ENCODE measurements at places on chromosomes 2 and 18. TPM values are rescaled to one million over a fixed set of nuclear protein-coding genes. Genes with fewer than 3 reads are reported as not detected.

Gene TTN
- 0.34 TPM for total RNA-seq

Gene SCN2A
- total RNA-seq: 0.39 TPM

GRCh38 chr18:26792661-26793060 is 72.8 kb downstream of the AQP4 start:
- peaks cover 7% of the 10 kb centered on the region for H3K4me1 ChIP-seq
- peaks cover 2% of the 10 kb centered on the region for H3K27me3 ChIP-seq
- no peak for DNase-seq
- H3K27ac ChIP-seq: no peak overlapping the region
- no peak overlapping the region for H3K4me3 ChIP-seq
- no peaks in the 10 kb centered on the region for H3K36me3 ChIP-seq

DNA sequence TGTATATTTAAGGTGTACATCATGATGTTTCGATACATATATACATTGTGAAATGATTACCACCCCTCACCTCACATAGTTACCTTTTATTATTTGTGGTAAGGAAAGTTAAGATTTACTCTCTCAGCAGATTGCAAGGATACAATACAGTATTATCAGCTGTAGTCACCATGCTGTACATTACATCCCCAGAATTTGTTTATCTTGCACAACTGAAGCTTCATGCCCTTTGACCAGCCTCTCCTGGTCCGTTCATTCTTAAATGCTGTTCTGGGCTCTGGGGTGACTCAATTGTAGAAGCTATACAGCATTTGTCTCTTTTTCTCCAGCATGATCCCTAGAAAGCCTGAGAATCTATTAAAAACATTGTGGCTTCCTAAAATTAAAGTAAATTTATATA is 90.8 kb downstream of the PTPRM start:
- H3K4me3 ChIP-seq: no peak overlapping the region
- no peaks in the 10 kb centered on the region for H3K4me1 ChIP-seq
- DNase-seq: no peak
- no peak overlapping the region for H3K27ac ChIP-seq

DNA sequence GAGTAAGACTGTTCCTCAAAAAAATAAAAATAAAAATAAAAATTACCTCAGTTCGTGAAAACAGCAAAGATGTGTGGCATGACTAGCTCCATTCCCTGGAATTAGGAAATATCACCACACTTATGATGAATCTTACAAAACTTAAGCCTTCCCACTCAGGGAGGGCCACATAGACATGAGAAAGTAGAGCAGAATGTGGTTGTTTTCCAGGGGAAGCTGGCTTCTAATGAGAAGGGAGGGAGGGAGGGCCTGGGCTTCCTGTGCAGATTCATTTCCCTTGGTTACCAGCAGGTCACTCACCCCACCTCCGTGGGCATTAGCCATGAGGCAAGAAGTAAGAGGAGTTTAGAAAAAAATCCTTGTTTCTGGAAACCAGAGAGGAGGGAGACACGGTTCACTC is 95.9 kb upstream of the RMDN2 start:
- H3K27me3 ChIP-seq: peaks cover 2% of the 10 kb centered on the region
- DNase-seq: no peak
- H3K4me1 ChIP-seq: peaks cover 18% of the 10 kb centered on the region
